Foreskin keratinocyte (primary cell): ENCODE measurements at places on chromosomes 2 and 18. TPM values are rescaled to one million over a fixed set of nuclear protein-coding genes. Genes with fewer than 3 reads are reported as not detected.

GRCh38 chr2:1602278-1603010, 141.9 kb downstream of the PXDN start:
- DNase-seq: no peak

The OTX1 gene
- 3.0 and 3.4 TPM in 2 replicates for polyA plus RNA-seq

GRCh38 chr2:53315149-53315548, 452.5 kb upstream of the CHAC2 start:
- peak; percentile 31 for DNase-seq

The PLEKHA3 gene
- 3.2 and 3.7 TPM in 2 replicates for polyA plus RNA-seq

The CFAP65 gene
- not detected in 2 replicates for polyA plus RNA-seq
